ENCODE measurements at places on chromosomes 3 and 15. TPM values are rescaled to one million over a fixed set of nuclear protein-coding genes. Genes with fewer than 3 reads are reported as not detected.
A peak's percentile ranks its signal among the peaks of the same experiment; 100 is the strongest.

DNA sequence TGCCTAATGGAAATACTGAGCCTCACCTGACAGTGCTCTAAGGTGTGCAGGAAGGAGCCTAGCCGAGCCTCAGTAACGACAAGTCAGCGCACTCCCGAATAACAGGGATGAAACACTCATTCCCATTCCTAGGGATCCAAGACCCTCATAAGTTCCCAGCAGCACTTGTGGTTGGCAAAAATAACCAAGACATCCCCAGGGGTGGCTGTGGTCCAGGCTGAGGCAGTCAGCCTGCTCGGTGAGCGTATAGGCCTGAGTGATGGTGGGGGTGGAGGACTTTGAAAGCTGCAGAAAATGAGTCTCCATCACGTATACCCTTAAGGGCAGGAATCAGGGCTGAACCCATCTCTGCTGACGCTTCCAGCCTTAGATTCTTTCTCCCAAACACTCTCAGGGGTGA is 120.1 kb downstream of the SMAD6 start:
- ATAC-seq: no peak

DNA sequence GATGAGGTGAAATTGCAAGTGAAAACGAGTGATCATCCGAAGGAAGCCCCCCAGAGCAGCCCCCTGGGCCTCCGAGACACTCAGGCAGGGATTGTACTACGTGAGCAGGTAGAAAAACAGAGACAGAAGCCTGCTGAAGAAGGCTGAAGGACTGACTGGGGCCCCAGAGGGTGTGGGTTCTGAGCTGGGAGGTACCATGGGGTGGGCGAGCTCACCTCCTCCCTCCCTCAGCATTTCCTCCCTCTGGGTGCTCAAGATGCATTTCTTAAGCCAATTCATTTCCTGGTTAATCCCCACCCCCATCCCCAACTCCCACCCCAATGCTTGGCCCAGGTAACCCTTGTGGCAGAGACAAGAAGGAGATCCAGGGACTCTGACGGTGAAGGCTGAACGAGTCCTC is 108.7 kb downstream of the BDH1 start:
- ATAC-seq: no peak

DNA sequence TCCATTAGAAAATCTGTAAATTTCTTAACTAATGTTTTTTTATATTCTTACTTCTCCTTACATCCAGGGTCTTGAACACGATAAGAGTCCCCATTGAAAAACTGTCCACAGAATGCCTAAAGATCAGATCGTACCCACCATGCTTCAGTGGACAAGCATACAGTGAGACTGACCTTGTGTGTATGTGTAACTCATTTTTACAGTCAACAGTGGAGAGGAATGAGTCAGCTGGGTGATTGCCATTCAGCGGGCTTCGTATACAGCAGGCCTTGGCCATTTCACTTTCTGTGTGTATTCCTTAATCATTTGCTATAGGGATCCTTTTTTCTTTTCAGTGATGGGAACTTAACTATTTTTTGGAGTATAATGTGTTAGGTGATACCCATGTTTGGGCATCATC is 10.6 kb downstream of the PARP14 start:
- ATAC-seq: peak; percentile 55

- ATAC-seq: peak; percentile 69
Measured at GRCh38 chr3:111668888-111669488, 73.8 kb upstream of the ZBED2 start.

C2CD4A gene
- 0.50 TPM for total RNA-seq
